Stimulated activated CD8-positive, alpha-beta memory T cell treated with anti-CD3 and anti-CD28 coated beads, Interleukin-15, amount 100 ng/mL, for 48 hours (primary cell): ENCODE measurements at places on chromosomes 4 and X.

DNA sequence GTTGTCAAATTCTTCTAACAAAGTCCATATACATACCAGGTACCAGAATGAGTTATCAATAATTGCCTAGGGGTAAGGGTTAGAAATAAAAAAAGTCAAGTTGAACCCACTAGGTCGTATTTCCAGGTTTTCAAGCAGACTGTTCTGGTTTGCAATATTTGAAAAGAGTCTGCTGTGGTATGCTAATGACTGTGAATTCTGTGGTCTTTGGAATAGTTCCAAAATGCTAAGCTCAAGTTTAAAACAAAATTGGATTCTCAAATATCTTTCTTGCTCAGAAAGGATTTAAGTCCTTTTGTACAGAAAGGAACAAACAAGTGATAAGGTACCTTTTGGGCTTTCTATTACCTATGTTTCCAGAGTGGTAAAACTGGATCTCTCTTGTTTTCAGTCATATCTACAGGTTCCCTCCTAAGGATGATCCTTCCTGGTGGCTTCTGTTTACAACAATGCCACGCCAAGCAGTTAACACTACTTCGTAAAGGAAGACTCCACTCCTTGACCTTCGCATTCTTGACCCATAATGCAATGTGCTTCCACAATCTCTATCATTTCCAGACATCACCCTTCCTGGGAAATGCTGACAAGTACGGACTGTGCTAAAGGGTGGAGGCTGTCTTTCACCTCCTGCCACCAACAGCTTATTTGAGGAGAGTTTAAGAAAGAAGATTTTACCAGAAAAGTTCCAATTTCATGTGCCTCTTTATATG is 531.7 kb upstream of the FTHL17 start:
- no peak for DNase-seq

- DNase-seq, result no peak
Measured at GRCh38 chrX:29728639-29729038, 486.7 kb upstream of the MAGEB2 start.

DNA sequence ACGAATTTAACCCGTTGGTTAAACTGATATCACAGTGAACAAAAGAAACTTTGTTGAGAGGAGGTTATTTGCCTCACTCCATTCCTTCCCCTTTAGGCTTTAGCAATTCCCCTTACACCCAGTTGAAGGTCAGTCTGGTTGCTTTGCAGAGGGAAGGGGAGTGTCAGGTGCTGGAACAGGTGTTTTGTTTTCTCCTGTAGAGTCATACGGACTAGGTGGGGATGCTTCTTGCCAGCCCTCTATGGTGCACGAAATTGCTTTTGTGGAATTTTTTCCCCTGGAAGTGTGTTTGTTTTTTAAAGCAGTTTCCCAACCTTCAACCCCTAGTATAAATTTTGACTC is 33.1 kb downstream of the DLG3 start:
- no peak for DNase-seq

- DNase-seq, result no peak
Measured at GRCh38 chr4:87838205-87838604, 5.4 kb downstream of the MEPE start.

GRCh38 chr4:86452924-86453531 is 93.2 kb upstream of the MAPK10 start:
- DNase-seq, result no peak
